ENCODE measurements at places on chromosomes 16 and 17.

- DNase-seq, result no peak
These were observed 17.3 kb downstream of the LGALS3BP start for GRCh38 chr17:78962345-78962983.

DNA sequence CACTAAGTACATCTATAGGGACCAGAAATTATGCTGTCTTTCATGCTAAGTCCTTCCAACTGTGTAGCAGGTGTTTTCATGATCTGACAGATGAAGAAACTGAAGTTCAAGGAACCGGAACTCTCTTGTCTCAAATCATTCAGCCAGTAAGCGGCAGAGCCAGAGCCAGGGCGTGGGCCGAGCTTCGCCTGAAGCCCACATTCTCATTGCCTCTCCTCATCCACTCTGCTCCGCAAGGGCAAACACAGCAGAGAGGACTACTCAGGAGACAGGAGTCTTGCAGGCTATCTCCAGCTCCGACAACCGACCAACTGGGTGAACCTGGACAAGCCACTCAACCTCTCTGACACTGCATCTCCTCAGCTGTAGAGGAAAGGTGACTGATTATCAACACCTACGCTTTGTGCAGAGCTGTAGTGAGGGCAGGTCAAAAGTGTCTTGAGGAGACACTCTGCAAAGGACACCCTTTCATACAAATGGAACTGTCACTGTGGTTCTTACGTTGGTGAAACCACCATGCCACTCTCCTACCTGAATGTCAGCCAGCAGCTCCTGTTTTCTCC lies 72.9 kb downstream of the CYTH1 start:
- DNase-seq, result no peak

DNA sequence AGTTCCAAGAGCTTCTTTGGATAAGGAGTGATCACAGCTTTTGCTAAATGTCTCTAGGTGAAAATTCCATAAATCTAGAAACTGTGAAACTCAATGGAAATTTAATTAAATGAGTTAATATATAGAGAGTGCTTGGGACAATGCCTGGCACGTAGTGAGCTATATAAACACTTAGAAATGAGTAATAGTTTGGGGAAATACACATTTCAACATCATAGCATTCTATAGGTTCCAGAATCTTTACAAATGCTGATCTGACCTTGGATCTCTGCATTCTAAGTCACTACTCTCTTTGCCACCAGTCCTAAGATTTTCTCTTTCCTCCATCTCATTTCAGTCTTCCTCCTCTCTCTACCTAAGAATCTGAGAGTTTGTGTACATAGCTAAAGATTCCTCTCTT lies 175.6 kb downstream of the SOX9 start:
- no peak for DNase-seq

- no peak for DNase-seq
These were observed 17.9 kb upstream of the HEXD start for GRCh38 chr17:82400206-82400605.

All from stimulated activated CD4-positive, alpha-beta T cell treated with anti-CD3 and anti-CD28 coated beads, Interleukin-1b, Interleukin-23, amount 100 ng/mL, for 1 hour (primary cell).